ENCODE measurements at places on chromosomes 16 and 17.
A peak's percentile ranks its signal among the peaks of the same experiment; 100 is the strongest.

DNA sequence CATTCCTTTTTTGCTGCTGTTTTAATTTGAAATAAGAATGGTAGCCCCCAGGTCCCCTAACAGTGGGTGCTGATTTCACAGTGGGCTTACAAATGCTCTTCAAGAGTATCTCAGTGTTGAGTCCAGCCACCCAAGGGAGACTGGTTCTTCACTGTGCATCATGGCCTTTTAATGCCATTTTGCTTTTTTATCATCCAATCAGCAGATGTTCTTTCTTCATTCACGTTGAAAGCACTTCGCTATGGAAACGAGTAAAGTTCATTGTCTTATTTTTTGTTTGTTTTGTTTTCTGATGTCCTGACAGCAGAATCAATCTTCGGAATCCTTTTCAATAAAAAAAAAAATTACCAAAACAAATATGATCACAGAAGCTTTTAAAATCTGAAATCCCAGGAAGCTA lies 429.0 kb downstream of the MAF start:
- DNase-seq = no peak

DNA sequence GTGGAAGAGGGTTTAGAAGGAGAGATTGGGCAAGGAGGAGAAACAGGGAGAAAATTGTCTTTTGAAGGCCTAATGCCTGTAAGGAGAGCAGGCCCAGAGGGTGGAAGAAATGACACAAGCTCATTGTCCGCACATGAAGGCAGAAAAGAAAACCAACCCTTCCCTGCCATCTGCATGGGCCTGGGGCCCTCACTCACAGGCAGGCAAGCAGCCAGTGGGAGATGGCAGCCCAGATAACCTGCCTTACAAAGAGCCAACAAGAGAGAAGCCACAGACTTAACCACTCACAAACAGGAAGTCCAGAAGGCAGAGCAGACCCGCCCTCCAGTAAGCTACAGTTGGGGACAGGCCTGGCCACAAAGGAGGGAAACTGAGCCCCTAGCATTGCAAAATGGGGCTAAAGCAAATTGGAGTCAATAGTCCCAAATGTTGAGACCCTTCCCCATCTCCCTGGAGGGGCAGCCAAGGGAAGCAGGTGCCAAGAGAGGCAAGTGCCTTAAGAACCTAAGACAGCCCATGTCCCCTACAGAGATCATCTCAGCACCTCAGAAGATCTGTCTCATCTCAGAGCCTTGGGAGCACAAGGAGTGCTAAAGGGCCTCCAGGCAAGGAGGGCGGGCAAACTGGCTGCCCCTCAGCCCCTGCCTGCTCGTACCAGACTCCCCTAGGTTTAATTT lies 7.3 kb upstream of the TSPOAP1 start:
- DNase-seq = peak; percentile 85

- no peak for DNase-seq
Observed at GRCh38 chr17:82831818-82832200, 8.0 kb downstream of the ZNF750 start.

DNA sequence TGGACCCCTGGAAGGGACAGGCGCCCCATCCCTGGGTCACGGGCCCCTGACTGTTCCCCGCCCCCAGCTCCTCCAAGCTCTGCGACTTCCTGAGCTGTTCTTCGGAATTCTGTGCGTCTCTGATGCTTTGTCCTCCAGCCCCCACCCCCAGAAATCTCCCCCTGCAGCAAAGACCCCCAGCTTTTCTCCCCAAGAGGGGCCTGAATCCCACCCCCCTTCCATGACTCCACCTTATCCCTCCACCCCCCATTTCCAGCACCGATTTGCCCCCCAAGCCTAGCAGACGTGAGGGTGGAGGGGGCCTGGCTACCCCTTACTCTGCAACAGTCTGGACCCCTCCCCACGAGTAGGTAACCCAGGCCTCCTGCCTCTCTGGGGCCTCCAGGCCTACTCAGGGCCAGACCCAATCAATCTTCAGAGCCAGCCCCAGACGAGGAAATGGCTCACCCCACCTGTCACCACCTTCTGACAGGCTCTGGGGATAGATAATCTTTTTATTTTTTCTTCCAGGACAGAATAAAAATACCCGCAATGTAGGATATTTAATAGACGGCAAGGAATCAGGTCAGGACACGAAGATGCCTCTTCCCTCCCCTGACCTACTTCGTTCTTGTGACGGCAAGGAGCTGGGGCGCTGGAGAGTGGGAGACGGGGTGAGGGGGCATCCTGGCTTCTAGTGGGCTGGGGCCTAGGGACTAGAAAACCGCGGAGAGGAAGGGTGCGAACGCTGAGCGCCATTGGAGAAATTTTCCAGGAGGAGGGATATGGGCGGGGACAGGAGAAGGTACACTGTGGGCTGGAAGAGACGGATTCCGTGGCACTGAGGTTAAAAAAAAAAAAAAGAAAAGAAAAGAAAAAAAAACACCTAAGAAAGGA lies 744 bp upstream of the PLXDC1 start:
- DNase-seq = peak; percentile 50

DNA sequence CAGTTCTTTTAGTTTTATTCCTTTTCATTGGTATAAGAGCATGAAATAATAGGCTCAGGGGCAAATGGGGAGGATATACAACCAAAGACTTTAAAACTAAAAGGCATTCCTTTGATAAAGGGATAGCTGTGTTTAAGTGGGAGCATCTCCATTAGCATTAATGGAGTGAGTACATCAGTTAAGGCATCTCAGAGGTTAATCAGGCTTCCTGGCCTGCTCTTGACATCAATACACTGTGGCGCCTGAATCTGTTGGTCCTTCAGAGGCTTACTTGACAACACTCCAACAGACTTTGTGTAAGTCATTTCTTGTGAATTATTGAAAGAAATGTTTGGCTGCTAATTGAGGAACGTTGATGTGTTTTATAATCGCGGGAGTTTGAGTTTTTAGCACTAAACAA lies 230.7 kb downstream of the BCAS3 start:
- no peak for DNase-seq

- DNase-seq = no peak
Observed at GRCh38 chr17:35543856-35544255, 6.4 kb upstream of the SLFN12L start.

DNA sequence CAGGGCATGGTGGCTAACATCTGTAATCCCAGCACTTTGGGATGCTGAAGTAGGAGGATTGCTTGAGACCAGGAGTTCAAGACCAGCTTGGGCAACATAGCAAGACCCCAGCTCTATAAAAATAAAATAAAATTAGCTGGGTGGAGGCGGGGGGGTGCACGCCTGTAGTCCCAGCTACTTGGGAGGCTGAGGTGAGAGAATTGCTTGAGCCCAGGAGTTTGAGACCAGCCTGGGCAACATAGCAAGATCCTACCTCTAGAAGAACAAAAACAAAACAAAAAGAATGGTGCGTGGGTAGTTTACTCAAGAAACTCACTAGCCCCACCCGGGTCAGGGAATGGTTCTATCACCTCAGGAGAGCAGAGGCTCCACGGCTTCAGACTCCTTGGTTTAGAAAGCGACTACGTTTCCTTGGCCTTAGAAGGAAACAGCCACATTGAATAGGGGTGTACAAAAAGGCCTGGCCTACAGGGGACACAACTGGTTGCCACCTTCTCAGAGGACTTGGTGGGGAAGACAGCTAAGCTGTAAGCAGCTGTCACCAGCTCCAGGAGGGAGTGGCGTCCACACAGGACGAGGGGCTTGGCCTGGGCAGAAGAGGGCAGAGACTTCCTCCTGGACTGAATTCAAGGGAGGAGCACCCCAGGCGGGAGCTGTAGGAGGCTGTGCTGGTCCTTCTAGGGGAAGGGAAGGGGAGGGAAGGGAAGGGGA lies 716 bp downstream of the TK1 start:
- DNase-seq = no peak

- DNase-seq = no peak
Observed at GRCh38 chr17:3951420-3951819, 12.8 kb downstream of the ATP2A3 start.

- no peak for DNase-seq
Observed at GRCh38 chr16:14303182-14303618, 232.1 kb downstream of the MRTFB start.

All from naive thymus-derived CD4-positive, alpha-beta T cell (primary cell).